ENCODE measurements at places on chromosomes 1 and 21.

GRCh38 chr1:200006711-200007110, 20.8 kb upstream of the NR5A2 start:
- DNase-seq, result no peak

DNA sequence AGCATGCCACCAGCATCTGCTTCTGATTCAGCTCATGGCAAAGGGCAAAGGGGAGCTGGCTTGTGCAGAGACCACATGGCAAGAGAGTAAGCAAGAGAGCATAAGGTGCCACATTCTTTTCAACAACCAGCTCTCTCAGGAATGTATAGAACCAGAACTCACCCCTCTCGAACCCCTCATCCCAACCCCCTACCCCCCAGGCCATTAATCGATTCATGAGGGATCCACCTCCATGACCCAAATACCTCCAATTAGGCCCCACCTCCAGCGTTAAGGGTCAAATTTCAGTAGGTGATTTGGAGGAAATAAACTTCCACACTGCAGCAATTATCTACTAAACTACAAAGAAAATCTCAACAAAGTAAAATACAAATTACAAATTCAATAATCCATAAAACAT, 32.2 kb upstream of the LRRC7 start:
- DNase-seq, result no peak

DNA sequence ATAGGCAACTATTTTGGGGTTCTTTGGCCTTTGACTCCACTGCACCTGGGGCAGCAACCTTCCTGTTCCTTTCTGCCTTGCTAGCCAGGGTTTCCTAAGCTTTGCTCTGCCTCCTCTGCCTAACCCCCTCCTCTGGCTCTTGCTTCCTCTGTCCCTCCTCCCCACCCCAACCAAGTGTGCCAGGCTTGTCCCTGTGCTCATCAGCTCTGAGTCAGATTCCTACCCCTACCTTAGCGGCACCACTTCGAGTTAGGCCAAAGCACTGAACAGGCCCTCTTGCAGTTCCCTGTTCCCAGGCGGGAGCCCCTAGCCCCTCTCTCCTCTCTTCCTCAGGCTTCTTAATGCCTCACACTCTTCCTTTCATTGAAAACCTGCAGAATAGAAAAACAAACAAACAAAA, 74.8 kb upstream of the HAO2 start:
- no peak for DNase-seq

GRCh38 chr1:54365847-54366246, 40.3 kb downstream of the SSBP3 start:
- DNase-seq, result no peak

GRCh38 chr1:241007668-241008067, 349.3 kb downstream of the RGS7 start:
- DNase-seq, result no peak

DNA sequence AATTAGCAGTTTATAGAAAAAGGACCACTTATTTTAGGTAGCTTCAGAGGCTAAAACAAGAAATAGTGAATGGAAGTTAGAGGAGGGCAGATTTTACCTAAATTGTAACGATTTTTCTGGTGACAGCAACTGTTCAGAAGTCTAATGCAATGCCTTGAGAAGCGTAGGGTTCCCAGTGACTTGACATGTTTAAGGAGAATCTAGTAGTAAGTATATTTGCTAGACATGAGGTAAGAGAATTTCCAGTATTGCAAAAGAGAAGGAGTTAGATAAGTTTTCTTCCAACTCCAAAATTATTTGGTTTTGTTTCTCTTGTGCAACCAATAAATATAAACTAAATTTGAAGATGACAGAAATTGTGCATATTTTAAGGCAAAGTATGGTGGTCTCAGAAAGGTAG, 140.0 kb downstream of the SMYD3 start:
- no peak for DNase-seq

Data from stimulated activated CD8-positive, alpha-beta memory T cell treated with anti-CD3 and anti-CD28 coated beads, Interleukin-12 subunit alpha, Interleukin-12 subunit beta, amount 100 ng/mL, for 1 hour (primary cell).